Activated T-helper 2 cell treated with anti-CD3 and anti-CD28 coated beads, Interferon-gamma antibody, Interleukin-2, Interleukin-4, amounts not matched to agents 10 μg/mL and 5 μg/mL and 100 μg/mL, durations not matched to agents 14 hours and 24 hours and 36 hours (primary cell): ENCODE measurements at places on chromosomes 4 and X.
A peak's percentile ranks its signal among the peaks of the same experiment; 100 is the strongest.

DNA sequence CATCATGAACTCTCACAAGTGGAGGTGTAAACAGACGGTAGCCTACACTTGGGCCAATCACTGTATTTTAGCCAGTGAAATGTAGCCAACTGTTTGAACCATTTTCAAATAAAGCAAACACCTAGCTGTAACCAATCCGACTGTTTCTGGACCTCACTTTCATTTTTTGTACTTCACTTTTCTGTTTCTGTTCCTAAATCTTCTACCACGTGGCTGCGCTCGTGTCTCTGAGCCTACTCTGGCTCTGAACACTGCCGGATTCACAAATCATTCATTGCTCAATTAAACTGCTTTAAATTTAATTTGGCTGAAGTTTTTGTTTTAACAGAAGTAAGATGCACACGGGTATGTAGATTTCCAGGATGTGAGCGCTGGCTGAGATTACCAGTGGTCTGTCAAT is 319.1 kb downstream of the RAPGEF2 start:
- DNase-seq, result no peak

- no peak for DNase-seq
Observed at GRCh38 chr4:102624505-102624904, 123.3 kb downstream of the NFKB1 start.

DNA sequence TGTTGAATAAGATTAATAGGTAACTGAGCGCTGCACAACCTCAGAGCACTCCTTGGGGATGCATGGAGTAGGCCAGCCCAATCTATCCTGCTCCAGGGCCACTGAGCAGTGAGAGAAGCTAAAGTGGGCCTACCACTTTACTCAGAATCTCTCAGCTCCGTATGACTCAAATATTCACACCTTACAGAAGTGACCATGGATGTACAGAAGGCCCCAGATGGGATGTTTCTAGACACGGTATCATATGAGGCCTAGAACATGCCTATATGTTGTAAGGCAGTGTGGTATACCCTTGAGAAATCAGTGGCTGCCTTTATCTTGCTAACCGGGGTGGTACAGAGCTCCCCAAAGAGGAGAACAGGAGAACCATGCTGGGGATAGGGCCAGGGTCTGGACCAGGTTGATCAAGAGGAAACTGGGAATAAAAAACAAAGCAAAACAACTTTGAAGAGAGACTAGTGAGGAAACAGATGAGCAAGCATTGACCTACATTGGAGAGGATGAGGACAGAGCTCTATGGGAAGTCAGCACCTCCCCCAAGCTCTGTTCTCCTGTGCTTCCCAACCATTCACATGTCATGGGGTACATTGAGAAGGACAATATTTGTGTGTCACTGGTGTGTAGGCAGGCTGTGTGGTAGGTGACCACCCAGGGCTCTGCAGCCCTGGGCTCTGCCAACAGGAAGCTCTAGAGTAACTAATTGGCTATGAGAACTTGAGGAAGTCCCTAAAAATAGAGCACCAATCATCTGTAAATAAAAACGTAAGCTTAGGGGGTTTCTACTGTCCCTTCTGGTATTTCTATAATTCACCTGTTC is 31.4 kb downstream of the HOPX start:
- no peak for DNase-seq

DNA sequence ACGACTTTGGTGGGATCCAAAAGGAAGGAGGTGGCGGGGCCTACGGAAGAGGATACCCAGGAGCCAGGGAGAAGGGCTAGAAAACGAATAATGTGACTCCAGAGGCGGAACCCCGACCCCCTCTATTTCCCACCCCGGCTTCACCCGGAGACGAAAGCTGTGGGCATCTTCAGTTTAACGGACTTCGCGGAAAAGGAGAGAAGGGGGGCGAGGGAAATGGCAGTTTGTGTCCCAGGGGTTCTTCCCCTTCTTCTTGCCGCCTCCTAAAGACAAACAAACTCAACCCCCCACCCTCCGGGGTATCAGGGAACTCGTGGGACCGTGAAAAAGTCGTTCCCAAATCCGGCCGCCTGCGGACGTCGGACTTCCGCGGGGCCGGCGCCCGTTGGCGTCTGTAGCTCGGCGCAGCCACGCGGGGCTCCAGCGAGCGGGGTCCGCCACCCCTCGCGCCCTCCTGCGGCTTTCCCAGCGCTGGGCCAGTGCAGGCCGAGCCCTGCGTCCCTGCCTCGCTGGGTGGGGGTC is 3.6 kb upstream of the LEF1 start:
- DNase-seq, result no peak

- DNase-seq, result no peak
Observed at GRCh38 chrX:53223068-53223693, 1.8 kb downstream of the KDM5C start.

GRCh38 chr4:68373513-68373912 is 23.6 kb upstream of the YTHDC1 start:
- peak; percentile 59 for DNase-seq

GRCh38 chrX:70480660-70481018 is 36.0 kb downstream of the DLG3 start:
- no peak for DNase-seq

DNA sequence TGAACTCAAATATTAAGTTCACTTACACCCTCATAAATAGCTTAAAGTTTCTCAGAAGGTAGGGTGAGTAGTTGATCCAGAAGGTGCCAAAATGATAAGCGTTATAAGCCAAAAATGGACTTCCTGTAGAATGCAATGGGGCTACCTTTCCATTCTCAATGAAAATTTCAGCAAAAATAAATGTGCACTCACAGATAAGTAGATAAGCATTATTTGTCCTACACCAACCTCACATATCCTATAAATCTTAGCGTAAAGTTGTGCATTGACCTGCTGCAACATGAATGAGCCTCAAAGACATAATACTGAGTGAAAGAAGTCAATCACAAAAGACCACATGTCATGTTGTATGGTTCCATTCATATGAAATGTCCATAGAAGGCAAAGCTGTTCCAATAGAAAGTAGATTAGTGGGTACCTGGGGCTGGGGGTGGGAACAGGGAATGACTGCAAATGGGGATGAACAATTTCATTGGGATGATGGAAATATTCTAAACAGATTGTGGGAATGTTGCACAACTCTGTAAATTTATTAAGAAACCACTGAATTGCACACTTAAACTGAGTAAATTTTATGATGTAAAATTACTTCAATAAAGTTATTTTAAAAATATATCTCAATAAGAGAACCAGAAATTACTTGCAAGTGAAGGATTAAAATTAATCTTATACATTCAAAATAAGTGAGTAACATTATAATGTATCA is 100.9 kb downstream of the AMELX start:
- DNase-seq, result no peak

DNA sequence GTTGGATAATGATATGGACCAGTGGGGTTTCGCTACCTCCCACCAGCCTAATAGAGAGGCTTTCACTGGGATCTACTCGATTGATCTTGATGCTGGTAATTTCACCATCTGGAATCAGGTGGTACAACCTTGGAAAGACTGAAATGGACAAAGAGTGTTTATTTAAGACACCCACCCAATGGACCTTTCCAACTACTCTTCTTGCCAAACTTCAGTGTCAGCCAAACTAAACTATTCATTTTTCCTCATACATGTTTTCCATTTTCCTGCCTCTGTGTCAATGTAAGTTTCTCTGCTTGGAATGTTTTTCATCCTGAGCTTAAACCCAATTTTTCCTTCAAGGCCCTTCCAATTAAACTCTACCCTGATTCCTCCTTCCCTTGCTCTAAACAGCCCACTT is 92.6 kb downstream of the LNX1 start:
- no peak for DNase-seq

GRCh38 chrX:15988661-15989603 is 134.3 kb upstream of the AP1S2 start:
- DNase-seq, result no peak

GRCh38 chr4:176791591-176792325 is 964 bp downstream of the VEGFC start:
- no peak for DNase-seq

DNA sequence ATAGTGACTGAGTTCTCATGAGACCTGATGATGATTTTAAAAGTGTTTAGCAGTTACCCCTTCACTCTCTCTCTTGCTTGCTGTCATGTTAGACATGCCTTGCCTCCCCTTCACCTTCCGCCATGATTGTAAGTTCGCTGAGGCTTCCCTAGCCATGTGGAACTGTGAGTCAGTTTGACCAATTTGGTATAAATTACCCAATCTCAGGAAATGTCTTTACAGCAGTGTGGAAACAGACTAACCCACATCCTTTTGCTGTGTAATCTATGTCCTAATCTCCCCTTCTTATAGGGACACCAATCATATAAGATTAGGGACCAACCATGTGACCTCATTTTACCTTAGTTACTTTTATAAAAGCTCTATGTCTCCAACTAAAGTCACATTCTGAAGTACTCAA is 677.8 kb downstream of the ADGRL3 start:
- no peak for DNase-seq

DNA sequence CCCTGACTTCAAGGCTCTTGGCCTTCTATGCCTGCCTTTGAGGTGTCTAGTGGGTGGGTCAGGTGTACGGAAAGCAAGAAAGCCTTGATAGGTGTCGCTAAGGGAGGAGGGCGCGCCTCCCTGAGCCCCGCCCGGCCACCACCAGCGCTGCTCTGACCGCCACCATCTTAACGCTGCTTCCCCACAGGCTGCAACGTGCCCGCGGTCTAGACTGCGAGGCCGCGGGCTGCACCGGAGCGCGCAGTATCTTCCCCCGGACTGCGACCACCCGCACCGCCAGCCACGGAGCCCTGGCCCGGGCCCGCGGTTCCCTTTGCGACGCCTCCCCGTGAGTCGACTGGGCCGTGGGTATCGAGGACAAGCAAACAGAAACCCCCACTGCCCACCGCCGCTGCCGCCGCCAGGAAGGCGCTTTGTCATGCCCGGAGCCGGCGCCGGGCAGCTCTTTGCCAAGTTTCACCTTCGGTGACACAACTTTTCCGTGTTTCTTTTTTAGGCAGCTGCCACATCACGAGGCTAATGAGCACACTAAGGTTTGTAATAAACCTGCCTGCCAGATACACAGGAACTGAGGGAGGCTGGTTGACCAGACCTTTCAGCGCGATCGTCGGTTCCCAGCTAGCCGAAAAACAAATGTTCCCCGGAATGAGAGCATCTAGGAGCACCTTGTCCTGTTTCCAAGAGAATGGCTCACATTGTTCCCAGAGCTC is 335.8 kb upstream of the F9 start:
- DNase-seq, result no peak

DNA sequence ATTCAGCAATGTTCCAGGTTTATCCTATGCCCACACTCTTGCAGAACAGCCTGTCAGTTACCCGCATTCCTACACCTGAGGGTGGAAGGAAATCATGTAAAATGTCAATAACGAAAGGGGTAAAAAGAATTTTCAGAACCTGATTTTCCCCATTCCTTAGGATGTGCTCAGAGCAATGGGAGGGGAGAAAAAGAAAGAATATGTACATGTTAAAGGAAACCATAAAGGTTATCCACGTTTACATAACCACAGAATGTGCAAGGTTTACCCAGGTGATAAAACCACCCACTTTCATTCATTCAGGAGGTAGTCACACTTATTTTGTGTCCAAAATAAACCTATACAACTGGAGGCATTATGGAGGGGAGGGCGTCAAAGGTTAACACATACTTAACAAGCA is 335.5 kb downstream of the ZNF674 start:
- DNase-seq, result no peak

DNA sequence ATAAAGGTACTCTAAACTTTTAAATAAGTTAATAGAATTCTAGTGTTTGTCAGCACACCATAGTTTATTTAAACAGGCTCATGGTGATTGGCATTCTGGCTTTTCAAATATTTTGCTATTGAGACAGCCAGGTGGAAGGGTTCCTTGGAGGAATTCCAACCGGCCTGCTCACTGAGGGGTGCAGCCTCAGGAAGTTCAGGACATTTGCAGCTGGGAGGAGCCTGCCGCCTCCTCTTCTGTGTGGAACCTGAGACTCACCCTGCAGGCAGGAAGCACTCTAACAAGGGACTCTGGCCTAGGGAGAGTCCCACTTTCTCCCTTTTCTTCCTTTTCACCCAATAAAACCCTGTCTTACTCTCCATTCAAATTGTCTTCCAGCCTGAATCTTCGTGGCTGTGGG is 1328.0 kb downstream of the FSTL5 start:
- DNase-seq, result no peak

- DNase-seq, result no peak
Observed at GRCh38 chr4:41192136-41192535, 22.2 kb downstream of the APBB2 start.

GRCh38 chr4:152903658-152904057 is 32.5 kb upstream of the FHDC1 start:
- no peak for DNase-seq

DNA sequence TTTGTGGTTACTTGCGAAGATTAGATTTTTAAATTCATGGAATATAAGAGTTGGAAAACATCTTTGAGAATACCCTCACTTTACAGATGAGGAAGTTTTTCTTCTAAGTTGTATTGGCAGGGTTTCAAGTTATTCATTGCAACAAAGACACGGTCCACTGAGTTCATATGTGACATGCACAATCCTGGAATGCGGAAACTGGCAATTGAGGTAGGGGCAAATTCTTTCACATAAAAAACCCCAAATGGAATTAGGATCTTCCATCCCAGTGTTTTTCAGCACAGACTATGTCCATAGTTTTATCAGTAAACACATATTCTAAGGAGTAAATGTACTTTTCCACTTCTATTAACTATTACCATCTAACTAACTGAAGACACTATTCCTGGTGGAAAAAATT is 81.8 kb upstream of the NAP1L5 start:
- DNase-seq, result no peak

DNA sequence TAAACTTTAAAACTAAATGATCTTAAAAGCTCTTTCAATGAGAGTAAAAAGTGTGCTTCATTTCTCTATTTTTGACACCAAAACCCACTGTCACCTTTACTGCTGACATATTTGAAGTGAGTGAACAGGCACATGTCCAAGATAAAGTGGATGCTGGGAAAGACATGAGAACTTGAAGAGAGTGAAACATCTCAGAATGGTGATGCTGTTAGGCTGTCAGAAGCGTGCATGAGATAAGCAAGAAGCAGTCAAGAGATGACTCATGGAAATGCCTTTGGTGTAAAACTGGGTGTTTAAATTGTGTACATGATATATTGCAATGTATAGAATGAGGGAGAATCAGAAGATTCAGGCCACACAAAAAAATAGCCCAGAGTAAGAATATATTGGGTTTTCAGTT is 21.8 kb upstream of the GBA3 start:
- no peak for DNase-seq

DNA sequence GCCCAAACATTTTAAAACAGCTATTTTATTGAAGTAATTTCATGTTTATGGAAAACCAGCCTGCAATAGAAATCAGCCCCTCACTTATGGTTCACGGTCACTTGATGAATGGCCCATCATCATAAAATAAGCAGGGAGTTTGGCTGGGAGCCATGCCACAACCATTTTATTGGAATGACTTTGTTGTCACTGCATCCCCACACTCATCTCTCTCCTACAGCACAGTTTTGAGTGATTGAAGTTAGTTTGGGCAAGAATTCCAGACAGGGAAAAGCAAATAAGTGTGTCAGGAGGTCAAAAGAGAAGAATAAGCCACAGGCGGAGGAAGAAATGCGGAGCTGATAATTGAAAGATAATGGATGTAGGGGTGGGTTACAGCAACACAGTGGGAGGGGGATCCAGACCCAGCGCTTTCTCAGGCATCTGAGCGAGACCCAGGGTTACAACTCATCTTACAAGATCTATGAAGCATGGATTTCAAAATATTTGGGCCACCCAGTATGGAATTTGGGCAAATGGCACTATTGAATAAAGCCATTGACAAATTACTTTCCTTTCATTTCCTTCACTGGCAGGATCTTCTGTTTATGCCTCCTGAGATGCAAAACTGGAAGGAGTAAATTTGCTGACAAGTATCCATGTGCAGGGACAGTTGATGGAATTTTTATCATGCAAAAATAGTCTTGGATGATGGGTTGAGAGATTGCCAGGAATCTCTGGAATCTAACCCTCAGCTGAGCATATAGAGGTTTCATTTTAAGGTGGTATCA is 100.8 kb downstream of the SHROOM3 start:
- DNase-seq, result no peak
